Osteoblast (primary cell): ENCODE measurements at places on chromosomes 6 and 20.

DNA sequence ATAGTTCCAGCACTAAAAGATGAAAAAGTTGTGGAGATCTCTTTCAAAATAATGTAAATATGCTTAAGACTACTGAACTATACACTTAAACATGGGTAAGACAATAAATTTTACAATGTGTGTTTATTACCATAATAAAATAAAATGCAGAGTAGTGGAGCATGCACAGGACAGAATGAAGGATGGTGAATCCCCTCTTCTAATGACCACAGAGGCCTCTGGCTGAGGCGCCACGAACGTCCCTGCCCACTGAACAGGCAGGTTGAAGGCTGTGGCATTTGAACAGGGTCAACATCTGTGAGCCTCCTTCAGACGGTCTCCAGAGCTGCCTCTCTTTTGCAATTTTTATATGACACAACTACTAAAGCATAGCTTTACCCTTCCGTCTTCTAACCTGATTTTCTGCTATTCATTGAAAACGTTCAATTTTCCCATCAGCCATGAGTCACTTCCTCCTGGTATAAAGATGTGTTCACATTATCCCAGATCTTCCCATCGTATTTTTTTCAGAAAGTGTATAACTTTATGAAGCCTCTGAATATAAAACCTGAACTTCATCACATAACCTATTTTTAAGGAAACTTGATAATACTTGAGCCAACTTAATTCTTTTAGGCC is 37.8 kb downstream of the ADGRF4 start:
- DNase-seq: no peak

DNA sequence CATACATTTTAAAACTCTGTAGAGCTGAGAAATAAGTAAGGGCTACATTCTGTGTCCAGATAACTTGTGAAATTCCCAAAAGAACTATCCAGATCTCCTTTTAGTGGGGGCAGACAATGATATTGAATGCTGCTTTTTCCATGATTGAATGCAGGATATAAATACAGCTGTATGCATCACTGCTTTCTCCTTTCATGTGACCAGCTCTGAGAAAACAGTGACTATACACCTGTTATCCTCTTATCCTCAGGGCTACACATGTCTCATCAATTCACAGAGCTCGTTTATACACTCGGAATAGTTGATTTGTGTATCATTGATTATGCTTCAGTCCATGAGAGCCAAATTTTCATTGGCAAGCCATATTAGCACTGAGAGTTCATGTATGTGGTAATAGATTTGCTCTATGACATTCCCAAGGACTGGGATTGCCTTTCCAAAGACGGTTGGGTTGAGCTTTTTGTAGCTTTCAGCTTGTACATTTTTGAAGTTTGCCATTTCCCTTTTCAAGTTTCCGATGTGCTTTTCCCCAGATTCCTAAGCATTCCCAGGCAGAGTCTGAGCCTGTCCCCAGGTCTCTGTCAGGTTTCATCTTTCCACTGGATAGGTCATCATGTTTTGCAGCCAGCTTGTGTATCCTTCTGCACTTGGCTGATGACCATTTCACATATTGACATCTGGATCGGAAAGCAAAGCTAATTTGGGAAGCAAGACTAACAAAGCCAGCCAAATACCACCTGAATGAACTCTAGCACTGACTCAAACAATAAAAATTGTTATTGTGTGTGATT is 97.7 kb downstream of the RFX6 start:
- no peak for DNase-seq

DNA sequence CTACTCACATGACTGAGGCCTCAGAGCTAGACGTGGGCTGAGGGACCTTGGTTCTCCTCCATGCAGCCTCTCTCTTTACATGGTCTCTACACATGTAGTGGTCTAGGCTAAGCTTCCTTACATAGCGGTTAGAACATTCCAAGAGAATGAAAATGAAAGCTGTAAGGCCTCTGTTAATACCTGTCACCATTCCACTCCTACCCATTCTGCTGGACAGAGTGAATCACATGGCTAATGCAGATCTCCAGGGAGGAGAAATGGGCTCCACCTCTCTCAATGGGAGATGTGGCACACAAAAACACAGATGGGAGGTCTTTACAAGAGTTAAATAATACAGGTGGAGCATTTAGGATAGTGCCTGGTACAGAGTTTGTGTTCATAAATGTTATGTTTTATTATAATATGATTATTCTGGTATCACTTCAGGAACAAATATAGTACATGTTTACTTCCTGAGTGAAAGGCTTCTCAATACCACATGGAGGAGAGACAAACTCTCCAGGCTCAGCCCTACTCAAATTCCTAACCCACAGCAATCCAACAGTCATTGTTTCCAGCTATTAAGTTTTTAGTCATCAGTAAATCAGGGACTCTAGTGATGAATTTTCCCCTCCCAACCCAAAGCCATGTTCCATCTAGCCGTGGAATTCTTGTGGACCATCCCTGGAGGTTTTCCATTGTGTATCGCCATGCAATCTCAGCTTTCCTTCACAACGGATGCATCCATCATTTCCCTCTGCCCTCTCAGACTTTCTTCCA is 57.9 kb downstream of the ISM1 start:
- DNase-seq: no peak

DNA sequence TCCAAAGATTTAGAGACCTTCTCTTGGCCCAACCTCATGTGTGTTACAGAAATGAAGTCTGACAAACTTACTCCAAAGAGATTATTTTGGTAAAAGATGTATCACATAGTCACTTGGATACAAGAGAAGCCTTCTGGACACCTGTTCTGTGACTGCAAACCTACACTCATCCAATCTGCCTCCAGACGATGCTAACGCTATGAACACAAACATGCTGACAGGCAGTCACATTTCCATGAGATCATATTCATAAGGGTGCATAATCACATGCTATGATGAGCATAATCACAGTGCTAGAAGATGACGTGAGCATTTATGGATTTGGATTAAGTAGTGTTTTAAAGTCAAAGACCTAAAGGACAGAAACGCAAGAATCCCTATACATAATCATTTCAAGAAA is 340.2 kb downstream of the HACE1 start:
- DNase-seq: no peak

DNA sequence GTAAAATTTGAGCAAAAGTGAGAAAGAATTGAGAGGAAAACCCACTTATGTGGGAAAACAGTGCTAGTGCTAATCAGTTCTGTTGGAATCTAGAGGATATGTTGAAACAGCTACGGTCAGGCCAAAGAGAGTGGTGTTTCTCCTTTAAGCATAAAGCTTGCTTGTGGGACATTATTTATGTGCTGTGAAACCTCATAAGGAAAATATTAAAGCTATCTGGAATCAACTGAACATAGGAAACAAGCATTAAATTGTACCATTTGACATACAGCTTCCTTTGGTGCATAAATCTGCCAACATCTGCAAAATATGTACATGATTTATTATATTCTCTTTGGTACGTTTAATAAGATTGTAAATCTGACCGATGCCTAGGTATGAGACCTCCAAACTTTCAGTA is 182.5 kb upstream of the PDE10A start:
- DNase-seq: no peak
